ENCODE measurements at places on chromosomes 5 and 9. TPM values are rescaled to one million over a fixed set of nuclear protein-coding genes. Genes with fewer than 3 reads are reported as not detected.

DNA sequence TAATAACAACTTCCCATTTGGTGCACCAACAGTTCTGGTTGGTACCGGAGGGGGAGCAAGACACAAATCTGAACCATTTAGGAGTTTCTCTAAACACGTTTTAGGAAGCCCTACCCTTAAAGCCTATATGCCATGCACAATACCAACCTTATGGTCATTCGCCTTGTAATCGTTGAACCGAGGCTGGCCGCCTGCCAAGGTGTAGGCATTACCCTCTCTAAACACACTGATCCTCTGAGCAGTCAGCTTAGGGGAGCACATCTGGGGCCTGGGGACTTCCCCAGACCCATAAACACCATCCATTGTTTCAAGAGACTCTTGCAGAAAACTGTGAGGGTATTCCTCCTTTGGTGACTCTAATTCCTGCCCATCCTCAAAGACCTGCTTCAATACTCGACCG lies 328 bp downstream of the GRXCR2 start:
- DNase-seq, result no peak

- no peak for DNase-seq
Measured at GRCh38 chr5:179494774-179495526, 55.4 kb upstream of the RUFY1 start.

GRCh38 chr9:90546200-90546599 lies 96.4 kb downstream of the DIRAS2 start:
- no peak for DNase-seq

- no peak for DNase-seq
Measured at GRCh38 chr9:36970007-36970888, 63.8 kb downstream of the PAX5 start.

DNA sequence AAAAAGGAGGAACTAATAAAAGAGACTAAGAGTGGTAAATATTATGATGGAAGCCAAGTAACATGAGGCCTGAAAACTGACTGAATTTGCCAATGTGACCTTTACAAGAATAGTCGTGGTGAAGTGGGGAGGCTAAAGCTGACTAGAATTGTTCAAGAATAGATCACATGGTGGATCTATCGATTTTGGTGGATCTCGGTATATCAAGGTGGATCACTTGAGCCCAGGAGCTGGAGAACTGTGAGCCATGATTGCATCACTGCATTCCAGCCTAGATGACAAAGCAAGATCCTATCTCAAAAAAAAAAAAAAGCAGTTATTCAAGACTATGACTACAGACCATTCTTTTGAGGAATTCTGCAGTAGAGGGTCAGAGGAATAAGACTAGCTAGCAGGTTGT lies 15.1 kb downstream of the ERMP1 start:
- DNase-seq, result no peak

DNA sequence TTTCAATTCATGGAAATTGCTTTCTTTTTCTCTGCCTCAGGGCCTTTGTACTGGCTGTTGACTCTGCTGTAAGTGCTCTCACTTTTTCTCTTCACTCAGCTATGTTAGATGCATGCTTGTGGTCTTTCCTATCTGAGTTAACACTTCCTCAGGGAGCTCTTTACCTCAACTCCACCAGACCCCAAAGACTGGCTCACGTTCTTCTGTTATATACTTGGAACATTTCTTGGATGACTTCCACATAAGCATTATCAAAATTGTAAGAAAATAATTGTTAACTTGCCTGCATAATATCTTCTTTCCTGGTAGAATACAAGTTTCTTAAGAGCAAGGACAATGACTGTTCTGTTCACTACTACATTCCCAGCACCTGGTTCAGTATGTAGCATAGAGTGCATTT lies 455.9 kb downstream of the EBF1 start:
- DNase-seq, result no peak

ARID3C gene
- total RNA-seq, result not detected

IFNA2 gene
- total RNA-seq, result not detected

TRAF1 gene
- 102 TPM for total RNA-seq
